Regular cardiac myocyte (primary cell): ENCODE measurements at places on chromosomes 4 and X. TPM values are rescaled to one million over a fixed set of nuclear protein-coding genes. Genes with fewer than 3 reads are reported as not detected.

GABRG1 gene
- total RNA-seq, result not detected in 2 replicates

PNMA6F gene
- total RNA-seq, result not detected in 2 replicates

NAA11 gene
- total RNA-seq, result not detected in 2 replicates

DMRTC1 gene
- total RNA-seq, result not detected in 2 replicates

TMSB15C gene
- total RNA-seq, result 2.3 and 3.1 TPM in 2 replicates

AMTN gene
- not detected in 2 replicates for total RNA-seq

NPFFR2 gene
- total RNA-seq, result not detected in 2 replicates

CD38 gene
- total RNA-seq, result under 0.01 and 0.19 TPM in 2 replicates

TCEAL6 gene
- total RNA-seq, result not detected in 2 replicates

GDPD2 gene
- total RNA-seq, result under 0.01 TPM in 1 of 2 replicates, not detected in the other

USP17L17 gene
- under 0.01 TPM in 1 of 2 replicates, not detected in the other for total RNA-seq

TACR3 gene
- total RNA-seq, result not detected in 2 replicates

BEX3 gene
- total RNA-seq, result 284 and 308 TPM in 2 replicates

RASL11B gene
- total RNA-seq, result 0.19 and 0.28 TPM in 2 replicates

GYG2 gene
- 2.7 and 5.6 TPM in 2 replicates for total RNA-seq

NAAA gene
- total RNA-seq, result 28.5 and 43.1 TPM in 2 replicates

NSUN7 gene
- under 0.01 TPM in 1 of 2 replicates, not detected in the other for total RNA-seq

CLDN34 gene
- total RNA-seq, result not detected in 2 replicates

PCDH18 gene
- total RNA-seq, result 47.0 and 67.9 TPM in 2 replicates
